ENCODE measurements at places on chromosomes 16 and 17. TPM values are rescaled to one million over a fixed set of nuclear protein-coding genes. Genes with fewer than 3 reads are reported as not detected.

DNA sequence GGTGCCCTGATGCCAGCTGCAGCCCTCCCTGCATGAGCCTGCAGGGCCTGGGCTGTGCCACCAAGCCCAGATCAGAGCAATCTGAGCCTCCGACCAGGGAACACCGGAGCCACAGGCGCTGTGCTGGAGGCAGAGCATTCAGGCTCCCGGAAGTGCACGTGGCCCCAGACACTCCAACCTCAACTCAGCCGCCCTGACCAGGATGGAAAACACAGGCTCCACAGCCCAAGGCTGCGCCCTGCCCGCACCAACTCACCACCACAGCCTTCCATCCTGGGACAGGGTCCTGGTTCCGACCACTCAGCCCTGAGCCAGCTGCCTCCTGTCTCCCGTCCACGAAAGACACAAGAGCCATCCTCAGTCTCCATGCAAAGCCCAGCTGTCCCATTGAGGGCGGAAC lies 18.5 kb downstream of the LMF1 start:
- no peak for DNase-seq

DNA sequence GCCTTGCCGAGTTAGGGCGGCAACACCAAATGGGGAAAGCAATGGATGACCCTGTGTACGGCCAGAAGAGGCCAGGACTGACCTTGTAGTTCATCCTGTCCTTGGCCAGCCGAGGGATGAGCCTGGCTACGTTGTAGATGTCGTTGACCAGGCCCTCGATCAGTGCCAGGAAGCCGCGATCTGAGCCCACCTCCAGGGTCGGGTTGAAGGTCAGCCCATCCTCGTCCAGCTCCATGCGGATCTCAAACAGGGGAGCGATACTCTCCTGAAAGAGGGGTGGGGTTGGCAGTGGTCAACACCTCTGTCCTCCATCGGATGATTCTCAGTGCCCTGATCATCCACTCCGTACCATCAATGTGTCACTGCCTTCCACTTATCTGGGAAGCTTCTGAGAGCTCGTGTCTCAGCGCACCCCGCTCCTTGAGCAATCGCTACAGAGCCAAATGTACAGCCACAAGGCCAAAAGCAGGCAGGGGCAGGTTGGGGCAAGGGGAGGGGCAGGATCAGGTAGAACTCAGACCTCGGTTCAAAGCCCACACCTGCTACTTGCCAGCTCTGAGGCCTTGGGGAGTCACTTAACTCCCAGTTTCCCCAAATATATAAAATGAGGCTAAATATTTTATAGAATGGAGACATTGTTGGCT lies 39.9 kb downstream of the DNAH17 start:
- no peak for DNase-seq

DNA sequence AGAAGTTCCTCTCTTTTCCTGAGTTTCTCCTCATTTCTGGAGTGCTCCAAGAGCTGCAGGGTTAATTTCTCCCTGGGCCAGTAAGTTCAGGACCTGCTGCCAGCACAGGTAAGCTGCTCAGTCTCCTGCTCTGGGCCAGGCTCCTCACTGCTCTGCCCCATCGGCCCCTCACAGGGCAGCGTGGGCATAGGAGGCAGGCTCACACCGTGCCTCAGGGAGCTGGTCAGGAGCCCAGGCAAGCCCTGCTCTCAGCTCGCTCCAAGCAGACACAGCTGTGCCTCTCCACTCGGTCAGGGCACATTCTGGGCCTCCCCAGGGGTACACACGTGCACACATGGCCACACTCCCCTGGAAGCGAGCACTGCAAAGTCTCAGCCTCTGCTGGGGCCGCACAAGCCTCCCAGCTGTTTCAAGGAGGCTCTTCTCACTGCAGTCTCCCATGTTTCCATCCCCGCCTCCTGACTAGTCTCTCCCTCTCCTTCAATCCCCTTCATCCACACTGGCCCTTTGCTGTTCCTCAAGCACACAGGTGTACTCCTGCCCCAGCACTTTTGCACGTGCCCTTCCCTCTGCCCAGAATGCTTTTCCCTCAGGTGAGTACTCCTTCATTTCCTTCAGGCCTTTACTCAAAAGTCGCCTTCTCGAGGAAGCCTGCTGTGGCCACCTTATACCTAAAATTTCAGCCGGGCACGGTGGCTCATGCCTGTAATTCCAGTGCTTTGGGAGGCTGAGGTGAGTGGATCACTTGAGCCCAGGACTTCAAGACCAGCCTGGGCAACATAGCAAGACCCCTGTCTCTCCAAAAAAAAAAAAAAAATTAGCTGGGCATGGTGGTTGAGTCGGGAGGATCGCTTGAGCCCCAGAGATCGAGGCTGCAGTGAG lies 53.2 kb downstream of the AKAP1 start:
- no peak for DNase-seq

Gene PIEZO1
- 124 TPM for total RNA-seq

All from naive thymus-derived CD4-positive, alpha-beta T cell (primary cell).